Lung (tissue), 17 donors: ENCODE measurements at places on chromosomes 16 and 17. TPM values are rescaled to one million over a fixed set of nuclear protein-coding genes. Genes with fewer than 3 reads are reported as not detected.

DNA sequence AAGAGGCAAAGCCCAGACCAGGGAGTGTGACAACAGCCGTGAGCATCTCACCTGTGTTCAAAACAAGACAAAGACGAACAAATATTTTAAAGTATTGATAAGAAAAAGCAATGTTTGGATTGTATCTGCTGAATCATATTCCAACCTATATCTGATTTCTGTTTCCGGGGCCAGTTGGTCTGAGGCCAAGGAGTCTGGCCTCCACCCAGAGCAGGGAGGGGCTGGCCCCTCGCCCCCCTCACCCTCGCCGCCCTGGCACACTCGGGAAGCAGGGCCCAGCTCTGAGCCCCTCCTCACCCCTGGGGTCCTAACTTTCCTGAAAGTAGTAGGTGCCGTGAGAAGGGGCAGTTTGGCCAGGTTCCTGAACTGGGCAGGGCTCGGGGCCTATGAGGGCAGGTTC lies 48.0 kb downstream of the ACTG1 start:
- no peak for DNase-seq

GRCh38 chr17:39719563-39720355 lies 10.6 kb downstream of the MIEN1 start:
- DNase-seq = no peak

Gene HSD17B1
- 2.4 TPM for polyA plus RNA-seq

Gene PITPNM3
- polyA plus RNA-seq = 6.8 TPM

Gene TP53TG3
- not detected for polyA plus RNA-seq

Gene CDC27
- polyA plus RNA-seq = 13.6 TPM

Gene KRT25
- polyA plus RNA-seq = not detected

Gene UBN1
- polyA plus RNA-seq = 13.3 TPM
